ENCODE measurements at places on chromosomes 5 and 9. TPM values are rescaled to one million over a fixed set of nuclear protein-coding genes. Genes with fewer than 3 reads are reported as not detected.

GPR21 gene
- 2.0 TPM for total RNA-seq

LCN15 gene
- total RNA-seq, result not detected

DNA sequence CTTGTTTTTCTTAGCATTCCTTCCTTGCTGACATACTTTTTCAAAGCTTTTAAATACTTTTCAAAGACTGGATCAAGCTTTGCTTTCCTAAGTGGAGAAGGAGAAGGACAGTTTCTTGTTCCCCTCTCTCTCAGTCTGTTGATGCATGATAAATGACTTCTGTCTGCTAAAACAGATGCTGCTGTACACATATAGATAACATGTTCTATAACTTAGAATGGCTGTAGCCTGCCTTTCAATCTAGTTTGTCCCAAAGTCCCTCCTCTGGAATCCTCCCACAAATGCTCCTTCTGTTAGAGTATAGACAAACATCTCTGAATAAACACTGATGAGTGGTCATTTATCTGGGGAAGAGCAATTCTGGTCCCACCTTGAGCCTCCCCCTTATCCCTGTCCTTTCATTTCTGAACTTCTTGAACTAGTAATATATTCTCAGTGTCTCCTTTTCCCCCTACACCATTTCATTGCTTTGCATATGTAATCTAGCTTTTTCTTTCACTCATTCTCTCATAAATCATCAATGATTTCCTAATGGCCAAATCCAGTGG, 5.4 kb upstream of the HEMGN start:
- no peak overlapping the region for H3K4me3 ChIP-seq
- H3K27me3 ChIP-seq, result no peaks in the 10 kb centered on the region
- H3K36me3 ChIP-seq, result no peaks in the 10 kb centered on the region
- H3K27ac ChIP-seq, result no peak overlapping the region
- DNase-seq, result no peak
- no peaks in the 10 kb centered on the region for H3K4me1 ChIP-seq

- H3K4me3 ChIP-seq, result no peak overlapping the region
- H3K4me1 ChIP-seq, result no peaks in the 10 kb centered on the region
- no peaks in the 10 kb centered on the region for H3K36me3 ChIP-seq
- H3K27ac ChIP-seq, result no peak overlapping the region
Observed at GRCh38 chr9:104278929-104279496, 184.9 kb downstream of the SMC2 start.

DPH7 gene
- 51.9 TPM for total RNA-seq

DNA sequence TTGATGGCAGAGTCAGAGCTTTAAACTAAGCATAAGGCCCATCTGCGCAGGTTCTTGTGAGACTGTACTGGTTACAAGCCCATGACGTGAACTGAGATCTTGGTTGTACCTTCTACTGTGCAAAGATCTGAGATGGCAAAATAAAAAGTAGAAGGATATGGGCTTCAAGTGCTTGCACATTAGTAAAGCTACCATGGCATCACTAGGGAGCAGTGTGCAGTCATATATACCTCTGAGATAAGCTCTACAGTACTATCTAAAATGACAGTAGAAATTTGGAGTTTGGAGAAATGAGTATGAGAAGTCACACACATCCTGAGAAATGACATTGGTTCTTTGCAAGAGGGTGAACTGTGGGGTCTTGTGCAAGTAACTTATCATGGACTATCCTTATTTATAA, 408.2 kb upstream of the PRR16 start:
- no peaks in the 10 kb centered on the region for H3K27me3 ChIP-seq
- no peak for DNase-seq
- H3K4me1 ChIP-seq, result no peaks in the 10 kb centered on the region
- no peak overlapping the region for H3K27ac ChIP-seq
- no peak overlapping the region for H3K4me3 ChIP-seq

DNA sequence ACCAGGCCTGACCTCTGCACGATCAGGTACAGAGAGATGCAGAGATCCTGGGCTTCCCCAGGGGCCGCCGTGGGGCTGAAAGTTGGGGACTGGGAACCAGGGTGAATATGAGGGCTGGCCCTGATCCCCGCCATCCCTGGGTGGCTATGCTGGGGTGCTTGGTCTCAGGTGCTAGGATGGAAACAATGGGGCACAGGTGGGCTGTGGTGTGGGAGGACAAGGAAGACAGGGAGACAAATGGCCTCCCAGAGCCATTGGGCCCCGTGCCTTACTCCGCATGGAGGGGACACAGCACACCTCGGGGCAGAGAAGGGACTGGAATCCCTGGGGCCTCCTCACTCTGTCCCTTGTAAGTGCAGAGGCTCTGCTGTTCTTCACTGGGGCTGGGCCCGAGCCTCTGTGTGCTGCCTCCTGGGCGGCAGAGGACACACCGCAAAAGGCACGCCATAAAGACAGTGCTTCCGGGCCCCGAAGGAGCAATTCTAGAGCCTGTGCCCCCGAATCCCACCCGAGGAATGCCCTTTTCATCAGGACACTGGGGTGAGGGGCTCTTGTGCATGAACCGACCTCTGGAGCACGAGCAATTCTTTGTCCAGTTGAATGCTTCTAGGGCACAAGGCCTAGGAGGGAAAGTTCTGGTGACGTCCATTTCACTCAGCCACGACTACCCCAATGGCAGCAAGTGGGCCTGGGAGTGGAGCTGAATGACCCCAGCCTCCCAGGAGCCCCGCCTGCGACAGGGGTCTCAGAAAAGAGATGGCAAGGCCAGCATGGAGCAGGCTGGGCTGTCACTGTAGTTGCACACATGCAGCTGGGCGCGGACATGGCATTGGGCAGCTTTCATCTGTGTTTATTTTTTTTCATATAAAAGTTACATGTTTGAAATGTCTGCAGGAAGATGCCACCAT, 30.9 kb downstream of the PRRT1B start:
- peaks cover 3% of the 10 kb centered on the region for H3K36me3 ChIP-seq
- H3K4me3 ChIP-seq, result no peak overlapping the region
- no peak for DNase-seq
- no peak overlapping the region for H3K27ac ChIP-seq
- no peaks in the 10 kb centered on the region for H3K27me3 ChIP-seq

C5orf58 gene
- not detected for total RNA-seq

GRCh38 chr5:178282391-178282790, 49.8 kb upstream of the PHYKPL start:
- no peak overlapping the region for H3K4me3 ChIP-seq
- DNase-seq, result no peak
- H3K27ac ChIP-seq, result no peak overlapping the region

GRCh38 chr5:118956727-118957126, 31.6 kb downstream of the DTWD2 start:
- H3K36me3 ChIP-seq, result no peaks in the 10 kb centered on the region
- no peaks in the 10 kb centered on the region for H3K4me1 ChIP-seq
- H3K4me3 ChIP-seq, result no peak overlapping the region
- H3K27me3 ChIP-seq, result no peaks in the 10 kb centered on the region
- H3K27ac ChIP-seq, result no peak overlapping the region

HMCN2 gene
- total RNA-seq, result 0.53 TPM

GRCh38 chr5:57839437-57840079, 356.9 kb upstream of the ACTBL2 start:
- no peaks in the 10 kb centered on the region for H3K27me3 ChIP-seq
- no peak overlapping the region for H3K27ac ChIP-seq
- no peak for DNase-seq
- H3K4me3 ChIP-seq, result no peak overlapping the region
- peaks cover 11% of the 10 kb centered on the region for H3K4me1 ChIP-seq
- H3K36me3 ChIP-seq, result no peaks in the 10 kb centered on the region

GRCh38 chr5:153636670-153637451, 146.4 kb downstream of the GRIA1 start:
- DNase-seq, result no peak
- H3K36me3 ChIP-seq, result no peaks in the 10 kb centered on the region
- no peak overlapping the region for H3K27ac ChIP-seq

- H3K36me3 ChIP-seq, result no peaks in the 10 kb centered on the region
- DNase-seq, result no peak
- H3K27me3 ChIP-seq, result no peaks in the 10 kb centered on the region
- no peak overlapping the region for H3K27ac ChIP-seq
- H3K4me3 ChIP-seq, result no peak overlapping the region
Observed at GRCh38 chr5:103646698-103647614, 84.4 kb upstream of the NUDT12 start.

ZMYND19 gene
- total RNA-seq, result 66.3 TPM

DNA sequence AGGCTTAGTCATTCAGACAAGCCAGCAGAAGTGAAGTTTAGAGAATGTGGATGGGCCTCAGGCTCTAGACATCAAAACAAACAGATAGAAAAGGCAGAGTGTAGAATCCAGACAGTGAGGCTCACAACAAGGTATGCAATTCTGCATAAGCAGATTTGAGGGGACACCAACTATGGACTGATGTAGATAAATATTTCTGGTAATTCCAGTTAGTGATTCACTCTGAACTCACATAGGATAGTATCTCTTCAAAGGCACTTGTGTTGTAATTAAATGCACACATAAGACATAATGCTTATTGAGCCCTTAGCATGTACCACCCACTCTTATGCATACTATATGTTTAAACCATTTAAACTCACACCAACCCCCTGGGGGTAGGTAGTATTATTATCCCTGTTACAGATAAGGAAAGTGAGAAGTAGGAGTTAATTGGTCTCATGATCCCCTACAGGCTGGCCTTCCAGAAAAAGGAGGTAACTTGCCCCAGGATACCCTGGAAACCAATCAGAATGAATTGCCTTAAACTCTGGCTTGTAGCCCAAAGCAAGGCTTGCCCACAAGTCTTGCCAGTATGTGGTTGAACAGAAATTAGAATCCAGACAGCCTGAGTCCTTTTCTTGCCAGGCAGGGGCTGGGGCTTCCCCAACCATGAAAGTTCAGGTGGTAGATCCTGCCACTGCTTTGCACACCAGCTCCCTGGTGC, 39.5 kb upstream of the HSPB3 start:
- H3K4me3 ChIP-seq, result no peak overlapping the region
- H3K4me1 ChIP-seq, result peaks cover 24% of the 10 kb centered on the region
- DNase-seq, result no peak

SPINK7 gene
- not detected for total RNA-seq

DNA sequence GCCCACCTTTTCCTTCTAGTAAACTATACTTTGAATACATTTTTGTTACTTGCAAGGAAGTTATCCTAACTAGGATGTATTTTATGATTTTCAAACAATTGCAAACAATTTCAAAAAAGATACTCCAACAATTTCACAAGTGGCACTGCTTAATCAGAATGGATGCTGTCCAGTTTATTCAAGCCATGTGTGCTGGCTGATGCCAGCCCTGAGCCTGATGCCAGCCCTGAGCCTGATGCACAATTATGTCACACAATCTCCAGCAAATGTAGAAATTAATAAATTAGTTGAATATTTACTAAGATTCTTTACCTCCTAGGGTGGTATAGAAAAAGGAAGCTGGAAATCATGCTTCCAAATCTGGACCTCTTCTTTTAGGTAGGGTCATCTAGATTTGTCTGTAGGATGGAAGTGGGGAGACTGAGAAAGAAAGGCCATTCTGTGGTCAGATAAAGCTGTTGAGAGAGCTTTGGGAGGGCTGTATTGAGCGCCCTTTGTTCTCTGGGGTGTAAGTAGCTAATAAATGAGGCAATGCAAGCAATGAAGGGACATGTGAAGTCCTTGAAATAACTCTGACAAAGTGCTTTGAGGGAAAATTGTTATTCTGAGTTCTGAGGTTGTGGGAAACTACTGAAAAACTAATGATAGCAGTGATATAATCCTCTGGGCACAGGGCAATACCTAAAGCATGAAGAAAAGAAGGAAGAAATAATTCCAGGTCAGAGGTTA, 5.8 kb upstream of the C6 start:
- no peaks in the 10 kb centered on the region for H3K36me3 ChIP-seq
- no peak for DNase-seq
- H3K27me3 ChIP-seq, result no peaks in the 10 kb centered on the region
- H3K27ac ChIP-seq, result no peak overlapping the region
- H3K4me1 ChIP-seq, result no peaks in the 10 kb centered on the region

DNA sequence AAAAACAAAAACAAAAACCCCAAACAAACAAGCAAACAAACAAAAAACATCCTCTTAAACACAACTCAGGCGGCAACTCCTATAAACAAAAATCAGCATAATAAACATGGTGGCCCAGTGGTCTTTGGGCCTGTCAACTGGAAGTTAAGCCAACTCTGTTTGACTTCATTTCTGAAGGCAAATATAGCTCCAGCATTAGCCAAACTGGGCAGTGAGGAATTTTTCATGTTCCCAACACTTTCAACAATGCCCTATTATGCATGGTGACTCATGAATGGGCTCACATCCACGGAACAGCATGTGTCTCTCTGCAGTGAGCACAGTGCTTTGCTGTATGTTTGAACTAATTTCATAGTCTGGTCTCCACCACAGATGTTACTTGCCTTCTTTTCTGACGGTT, 143.9 kb upstream of the STC2 start:
- no peaks in the 10 kb centered on the region for H3K36me3 ChIP-seq
- no peak overlapping the region for H3K27ac ChIP-seq
- no peaks in the 10 kb centered on the region for H3K4me1 ChIP-seq

DNA sequence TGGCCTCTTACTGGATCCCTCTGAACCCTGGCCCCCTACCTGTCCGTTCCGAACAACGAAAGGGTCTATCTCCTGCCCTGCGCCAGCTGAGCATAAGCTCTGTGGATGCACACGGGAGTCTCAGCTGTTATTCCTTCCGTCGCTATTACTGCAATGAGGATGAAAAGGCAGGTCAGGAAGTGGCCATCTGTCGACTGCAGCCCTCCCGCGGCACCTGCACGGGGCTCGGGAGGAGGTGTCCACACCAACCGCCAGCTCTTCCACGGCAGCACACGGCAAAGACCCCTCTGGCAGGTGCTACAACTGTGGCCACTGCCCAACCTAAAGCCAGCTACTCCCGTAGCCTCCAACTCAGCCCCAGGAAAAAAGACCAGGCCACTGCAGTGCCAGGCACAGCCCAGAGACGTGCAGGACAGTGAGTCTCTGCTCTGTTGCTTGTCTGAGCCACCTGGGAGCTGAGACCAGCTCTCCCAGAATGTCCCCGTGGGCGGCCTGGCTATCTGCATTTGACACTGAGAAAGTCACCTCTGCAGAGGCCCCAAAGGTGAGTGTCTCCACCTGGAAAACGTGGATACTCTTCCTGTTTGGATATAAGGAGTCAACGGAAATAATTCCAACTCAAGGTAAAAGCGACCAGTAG, 19.1 kb downstream of the CAMSAP1 start:
- H3K4me3 ChIP-seq, result no peak overlapping the region
- H3K4me1 ChIP-seq, result no peaks in the 10 kb centered on the region
- no peak for DNase-seq

DNA sequence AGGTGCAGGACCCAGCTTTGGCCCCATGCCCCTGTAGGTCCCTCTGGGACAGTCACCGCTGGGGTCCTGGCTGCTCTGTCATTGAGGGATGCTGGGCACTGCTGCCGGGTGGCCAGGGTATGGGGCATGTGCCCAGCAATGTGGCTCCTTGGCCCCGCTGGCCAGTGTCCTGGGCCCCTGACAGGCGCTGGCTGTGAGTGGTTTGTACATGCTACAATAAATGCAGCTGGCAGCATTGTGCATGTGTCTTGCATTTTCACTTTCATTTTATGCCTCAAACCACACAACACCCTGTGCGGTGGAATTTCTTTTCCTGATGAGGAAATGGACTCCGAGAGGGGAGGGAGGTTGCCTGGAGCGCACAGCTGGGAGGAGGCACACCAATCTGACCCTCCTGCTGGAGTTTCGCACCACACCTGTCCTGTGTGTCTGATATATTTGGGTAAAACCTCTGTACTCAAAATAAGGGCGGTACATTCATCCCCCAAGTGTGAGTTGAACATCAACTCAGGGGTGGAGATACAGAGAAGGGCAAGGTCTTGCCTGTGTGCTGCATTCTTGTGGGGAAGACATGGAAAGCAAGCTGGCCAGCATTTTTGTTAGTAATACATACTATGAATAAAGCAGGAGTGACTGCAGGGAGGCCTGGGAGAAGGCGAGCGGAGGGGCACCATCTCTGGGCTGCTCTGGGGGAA, 11.7 kb downstream of the TSPAN17 start:
- H3K4me1 ChIP-seq, result no peaks in the 10 kb centered on the region
- H3K27me3 ChIP-seq, result no peaks in the 10 kb centered on the region
- no peak overlapping the region for H3K4me3 ChIP-seq
- no peak for DNase-seq
- H3K27ac ChIP-seq, result no peak overlapping the region

ENC1 gene
- 92.7 TPM for total RNA-seq

Data from Caco-2 (cell line).